ENCODE measurements at places on chromosomes 11 and 22.

- DNase-seq = no peak
Observed at GRCh38 chr11:47186076-47186699, at the start of gene PACSIN3. TSS of gene PACSIN3 (minus strand) at chr11:47186434. CDS start at chr11:47182727, 3,707 bp downstream.

DNA sequence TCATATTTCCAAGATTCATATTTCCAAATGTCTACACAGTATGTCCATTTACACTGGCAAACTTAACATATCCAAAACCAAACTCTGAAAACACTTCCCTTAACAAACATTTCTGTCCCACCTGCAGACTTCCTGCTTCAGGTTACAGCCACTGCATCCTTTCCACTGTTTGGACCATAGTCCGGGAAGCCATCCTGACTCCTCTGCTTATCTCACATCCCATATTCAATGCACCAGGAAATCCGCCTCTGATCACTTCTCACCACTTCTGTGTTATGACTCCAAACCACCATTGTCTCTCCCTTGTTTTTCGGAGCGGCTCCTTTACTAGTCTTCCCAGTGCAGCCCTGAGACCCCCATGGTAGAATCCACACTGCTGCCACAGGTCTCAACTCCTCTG, 30.1 kb downstream of the HIRA start:
- no peak for DNase-seq

- no peak for DNase-seq
Observed at GRCh38 chr22:17116572-17117330, 4.4 kb downstream of the TMEM121B start.

DNA sequence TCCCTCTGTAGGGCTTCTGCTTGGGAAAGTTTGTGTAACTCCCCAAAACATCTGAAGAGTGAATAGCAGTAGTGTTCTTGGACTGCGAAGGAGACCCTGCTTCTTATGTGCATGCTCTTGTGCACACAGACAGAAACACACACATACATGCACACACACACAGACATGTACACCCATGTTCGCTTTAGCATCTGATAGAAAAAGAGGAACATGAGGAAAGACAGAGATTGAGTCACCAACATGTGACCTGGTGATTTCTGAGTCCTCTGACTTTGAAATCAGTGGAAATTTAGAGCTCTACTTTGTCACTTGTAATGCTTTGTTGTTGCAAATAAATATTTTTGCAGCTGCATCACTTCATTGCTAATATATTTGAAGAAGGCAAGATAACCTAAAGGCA, 23.8 kb downstream of the CD44 start:
- no peak for DNase-seq

- no peak for DNase-seq
Observed at GRCh38 chr11:102551169-102551781, 20.7 kb upstream of the MMP7 start.
